ENCODE measurements at places on chromosomes 5 and 9.

- DNase-seq: no peak
Measured at GRCh38 chr5:32055891-32056866, 117.9 kb downstream of the GOLPH3 start.

GRCh38 chr9:98597236-98597771 is 111.4 kb downstream of the GABBR2 start:
- DNase-seq: no peak

GRCh38 chr9:120412425-120412951 is 167.5 kb downstream of the CDK5RAP2 start:
- DNase-seq: no peak

- no peak for DNase-seq
Measured at GRCh38 chr5:82356021-82356420, 77.9 kb upstream of the RPS23 start.

- no peak for DNase-seq
Measured at GRCh38 chr5:110727025-110727314, 499 bp upstream of the TMEM232 start.

Measured in head of caudate nucleus (tissue), 42 donors.